Endothelial cell (in vitro differentiated cells): ENCODE measurements at places on chromosomes 5 and 9.

- H3K4me1 ChIP-seq: no peaks in the 10 kb centered on the region
- no peak for DNase-seq
- H3K36me3 ChIP-seq: no peaks in the 10 kb centered on the region
- H3K27me3 ChIP-seq: no peaks in the 10 kb centered on the region
- H3K4me3 ChIP-seq: no peak overlapping the region
- H3K27ac ChIP-seq: no peak overlapping the region
Observed at GRCh38 chr5:135690466-135690865, 111.7 kb upstream of the CXCL14 start.

GRCh38 chr5:174287761-174288160 lies 242.3 kb downstream of the NSG2 start:
- no peaks in the 10 kb centered on the region for H3K36me3 ChIP-seq
- H3K27me3 ChIP-seq: peaks cover 2% of the 10 kb centered on the region
- no peak overlapping the region for H3K27ac ChIP-seq
- no peak overlapping the region for H3K4me3 ChIP-seq

GRCh38 chr9:132409828-132410528 lies at the start of gene CFAP77:
Gene CFAP77 (plus strand): TSS chr9:132410211. CDS start chr9:132410272, 61 bp downstream.
- peak within 1 kb of the TSS; percentile 83 for H3K4me3 ChIP-seq
- peak; percentile 68 for DNase-seq
- peaks cover 32% of the 10 kb centered on the region for H3K4me1 ChIP-seq
- H3K27ac ChIP-seq: peak within 1 kb of the TSS; percentile 57
- H3K36me3 ChIP-seq: no peaks in the 10 kb centered on the region
- peaks cover 7% of the 10 kb centered on the region for H3K27me3 ChIP-seq

DNA sequence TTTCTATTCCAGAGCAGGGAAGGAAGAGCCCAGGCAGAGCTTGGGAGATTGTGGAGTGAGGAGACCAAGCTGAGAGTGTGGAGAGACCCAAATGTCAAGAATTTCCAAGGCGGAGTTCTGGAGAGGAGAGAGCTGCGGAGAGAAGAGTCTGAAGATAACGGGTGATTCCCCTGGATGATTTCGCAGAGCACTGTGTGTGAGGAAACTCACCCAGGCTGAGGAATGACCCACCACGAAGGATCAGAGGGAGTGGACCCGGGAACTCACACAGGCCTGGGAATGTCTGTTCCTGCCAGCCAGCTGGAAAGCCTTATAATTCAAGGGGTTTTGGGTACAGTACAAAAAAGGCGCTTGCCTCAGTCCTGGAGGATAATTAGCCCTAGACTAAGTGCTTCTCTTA lies 94.2 kb downstream of the WNK2 start:
- H3K36me3 ChIP-seq: no peaks in the 10 kb centered on the region
- no peak overlapping the region for H3K4me3 ChIP-seq
- no peaks in the 10 kb centered on the region for H3K4me1 ChIP-seq

DNA sequence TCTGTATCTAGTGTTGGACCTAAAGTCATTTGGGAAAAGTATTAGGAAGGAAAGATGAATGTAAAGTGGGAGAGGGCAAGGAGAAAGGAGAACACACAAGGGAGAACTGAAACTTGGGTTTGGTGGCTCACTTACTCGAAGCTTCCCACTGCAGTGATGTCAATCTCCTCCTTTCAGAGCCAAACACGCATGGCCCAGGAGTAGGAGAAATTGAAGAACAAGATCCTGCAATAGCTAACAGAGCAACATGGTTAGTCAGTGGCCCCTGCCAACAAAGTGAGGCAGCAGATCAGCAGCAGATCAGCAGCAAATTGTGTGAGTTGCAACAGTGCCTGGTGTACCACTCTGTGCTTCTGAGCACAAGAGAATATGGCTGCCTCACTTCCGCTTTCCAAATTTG lies 366.4 kb downstream of the PSAT1 start:
- H3K36me3 ChIP-seq: no peaks in the 10 kb centered on the region
- H3K4me3 ChIP-seq: no peak overlapping the region
- no peak for DNase-seq
- H3K4me1 ChIP-seq: no peaks in the 10 kb centered on the region
- H3K27ac ChIP-seq: no peak overlapping the region

- H3K27ac ChIP-seq: peak overlapping the region; percentile 42
- H3K4me1 ChIP-seq: peaks cover 81% of the 10 kb centered on the region
- no peak overlapping the region for H3K4me3 ChIP-seq
- no peak for DNase-seq
Observed at GRCh38 chr5:157559301-157559700, 16.3 kb downstream of the ADAM19 start.

DNA sequence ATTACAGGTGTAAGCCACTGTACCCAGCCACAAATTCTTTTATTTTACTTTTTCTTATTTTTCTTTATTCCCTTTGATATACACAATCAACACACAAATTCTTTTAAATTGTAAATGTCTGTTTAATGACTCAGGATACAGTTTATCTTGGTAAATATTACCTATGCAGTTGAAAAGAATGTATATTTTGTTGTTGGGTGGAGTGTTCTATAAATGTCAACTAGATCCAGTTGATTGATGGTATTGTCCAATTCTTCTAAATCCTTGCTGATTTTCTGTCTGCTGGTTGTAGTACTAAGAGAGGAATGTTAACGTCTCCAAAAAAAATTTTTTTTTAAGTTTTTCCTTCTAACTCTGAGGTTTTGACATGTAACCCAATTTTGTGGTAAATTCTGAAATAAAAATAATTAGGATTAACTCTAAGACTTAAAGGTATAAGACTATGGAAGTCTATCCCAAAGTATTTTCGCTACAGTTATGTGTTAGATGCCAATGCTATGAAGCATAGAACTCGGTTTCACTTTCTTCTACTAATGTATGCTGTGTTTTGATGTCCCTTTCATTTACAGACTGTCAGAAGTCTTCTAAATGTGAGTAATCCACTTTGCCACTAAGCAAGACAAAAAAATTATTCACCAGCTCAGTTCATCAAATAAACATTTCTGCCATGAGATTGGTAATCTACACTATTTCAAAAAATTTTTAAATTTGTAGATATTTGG lies 720.2 kb upstream of the C9orf72 start:
- H3K27me3 ChIP-seq: no peaks in the 10 kb centered on the region
- H3K4me3 ChIP-seq: no peak overlapping the region
- DNase-seq: no peak
- H3K36me3 ChIP-seq: peaks cover 6% of the 10 kb centered on the region
- H3K4me1 ChIP-seq: peaks cover 4% of the 10 kb centered on the region
- H3K27ac ChIP-seq: no peak overlapping the region

- DNase-seq: no peak
- H3K4me1 ChIP-seq: no peaks in the 10 kb centered on the region
- no peaks in the 10 kb centered on the region for H3K36me3 ChIP-seq
- H3K27ac ChIP-seq: no peak overlapping the region
- H3K27me3 ChIP-seq: peaks cover 1% of the 10 kb centered on the region
- no peak overlapping the region for H3K4me3 ChIP-seq
Observed at GRCh38 chr5:88602584-88602983, 280.4 kb downstream of the MEF2C start.

DNA sequence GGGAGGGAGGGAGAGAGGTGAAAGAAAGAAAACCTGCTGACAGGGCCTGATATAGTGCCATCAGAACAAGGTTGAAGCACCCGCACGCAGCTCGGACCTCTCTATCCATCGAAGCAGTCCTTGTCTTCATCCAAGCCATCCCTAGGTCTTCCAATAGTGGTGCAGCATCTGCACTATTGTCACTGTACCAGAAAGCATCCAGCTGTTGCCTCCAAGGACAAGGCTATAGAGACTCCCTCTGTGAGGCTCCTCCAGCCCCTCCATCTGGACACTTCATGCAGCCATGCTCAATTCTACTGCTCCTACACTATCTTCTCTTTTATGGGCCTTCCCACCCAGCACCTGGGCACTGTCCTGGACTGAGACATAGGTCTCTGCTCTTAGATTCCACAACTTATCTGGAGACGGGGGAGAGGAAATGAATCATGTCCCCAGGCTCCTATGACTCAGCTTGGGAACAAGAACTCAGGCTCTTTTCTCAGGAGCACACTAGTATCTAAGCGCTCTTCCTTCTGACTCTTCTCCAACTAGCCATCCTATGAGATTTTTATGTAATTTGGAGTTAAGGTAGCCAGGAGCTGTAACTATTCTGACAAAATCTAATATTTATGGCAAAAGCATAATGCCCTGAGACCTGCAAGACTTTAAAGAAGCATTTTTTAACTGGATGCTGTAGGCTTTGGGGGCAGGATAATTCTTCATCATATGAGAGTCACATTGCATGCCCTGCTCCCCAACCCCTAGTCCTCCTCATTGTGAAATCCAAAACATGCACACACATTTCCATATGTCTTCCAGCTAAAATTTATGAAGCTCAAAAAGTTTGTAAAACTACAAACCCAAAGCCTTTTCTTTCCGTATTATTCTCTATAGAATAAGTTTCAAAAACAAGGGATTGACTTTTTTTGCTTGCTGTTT lies 446.8 kb downstream of the CCDC171 start:
- no peak overlapping the region for H3K27ac ChIP-seq
- no peaks in the 10 kb centered on the region for H3K27me3 ChIP-seq
- H3K4me3 ChIP-seq: no peak overlapping the region

GRCh38 chr5:102511666-102512065 lies 12.9 kb upstream of the SLCO6A1 start:
- DNase-seq: no peak
- H3K27me3 ChIP-seq: no peaks in the 10 kb centered on the region
- H3K36me3 ChIP-seq: no peaks in the 10 kb centered on the region
- no peaks in the 10 kb centered on the region for H3K4me1 ChIP-seq
- no peak overlapping the region for H3K27ac ChIP-seq

DNA sequence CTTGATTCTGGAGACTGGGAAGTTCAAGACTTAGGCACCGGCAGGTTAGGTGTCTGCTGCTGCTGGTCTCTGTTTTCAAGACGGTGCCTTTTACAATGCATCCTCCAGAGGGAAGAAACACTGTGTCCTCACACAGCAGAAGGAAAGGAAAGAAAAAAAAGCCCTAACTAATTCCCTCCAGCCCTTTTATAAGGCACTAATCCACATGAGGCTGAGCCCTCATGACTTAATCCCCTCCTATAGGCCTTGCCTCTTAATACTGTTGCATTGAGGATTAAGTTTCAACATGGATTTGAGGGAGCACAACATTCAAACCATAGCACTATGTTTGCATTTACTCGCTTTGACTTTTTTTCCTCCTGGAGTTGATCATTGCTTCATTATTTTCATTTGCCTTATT lies 585.9 kb downstream of the TLR4 start:
- no peak overlapping the region for H3K4me3 ChIP-seq
- peaks cover 2% of the 10 kb centered on the region for H3K27me3 ChIP-seq
- H3K27ac ChIP-seq: no peak overlapping the region
- DNase-seq: no peak
- H3K36me3 ChIP-seq: no peaks in the 10 kb centered on the region

DNA sequence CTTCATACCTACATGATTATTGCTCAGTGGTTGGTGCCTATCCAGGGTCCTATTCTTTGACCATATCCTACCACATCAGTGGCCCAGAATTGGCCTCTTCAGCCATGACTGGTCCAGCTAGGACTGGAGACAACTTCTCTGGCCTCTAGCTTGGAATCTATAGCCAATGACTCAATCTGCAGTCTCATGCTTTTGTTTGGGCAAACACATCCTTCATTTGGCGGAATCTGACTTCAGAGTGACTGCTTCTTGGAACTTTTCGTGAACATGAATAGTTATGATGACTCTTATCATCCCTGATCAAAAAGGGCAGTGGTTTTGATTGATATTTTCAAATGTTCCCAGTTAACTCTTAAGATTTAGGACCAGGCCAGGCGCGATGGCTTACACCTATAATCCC lies 134.1 kb downstream of the PAPPA start:
- H3K36me3 ChIP-seq: no peaks in the 10 kb centered on the region
- no peak overlapping the region for H3K4me3 ChIP-seq
- DNase-seq: no peak
- peaks cover 12% of the 10 kb centered on the region for H3K4me1 ChIP-seq
- H3K27ac ChIP-seq: no peak overlapping the region
- no peaks in the 10 kb centered on the region for H3K27me3 ChIP-seq

GRCh38 chr9:120933310-120934055 lies 6.9 kb upstream of the TRAF1 start:
- peaks cover 1% of the 10 kb centered on the region for H3K27me3 ChIP-seq
- no peak for DNase-seq
- H3K36me3 ChIP-seq: no peaks in the 10 kb centered on the region

DNA sequence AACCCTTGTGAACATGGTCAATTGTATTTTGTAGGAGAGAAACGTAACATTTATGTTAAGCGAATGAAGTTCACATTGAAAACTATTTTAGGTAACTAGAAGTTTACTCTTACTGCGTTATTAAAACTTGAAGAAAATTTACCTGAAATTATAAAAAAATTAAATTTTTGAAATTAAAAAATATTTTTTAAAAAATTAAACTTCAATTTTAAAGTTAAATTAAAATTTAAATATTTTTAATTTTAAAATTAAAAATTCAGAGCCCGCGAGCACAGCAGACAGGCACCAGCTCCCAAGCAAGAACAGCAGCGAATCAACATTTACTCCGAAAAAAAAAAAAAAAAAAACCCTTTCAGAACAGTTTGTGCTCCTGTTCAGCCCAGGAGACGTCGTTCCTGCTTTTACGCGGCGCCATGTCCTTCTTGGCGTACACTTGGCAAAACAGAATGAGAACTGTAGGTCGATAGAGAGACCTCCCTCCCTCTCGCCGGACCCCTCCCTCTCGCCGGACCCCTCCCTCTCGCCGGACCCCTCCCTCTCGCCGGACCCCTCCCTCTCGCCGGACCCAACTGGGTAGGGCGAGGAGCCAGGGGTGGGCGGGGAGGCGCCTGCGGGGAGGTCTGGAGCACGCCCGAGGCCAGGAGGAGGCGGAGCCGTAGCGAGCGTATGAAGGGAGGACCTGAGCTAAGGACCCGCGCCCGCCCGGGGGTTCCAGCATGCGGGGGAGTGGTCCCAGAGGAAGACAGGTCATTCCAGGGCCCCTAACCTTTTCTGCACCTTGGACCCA lies 235.8 kb downstream of the ROR2 start:
- H3K36me3 ChIP-seq: no peaks in the 10 kb centered on the region
- H3K27ac ChIP-seq: no peak overlapping the region
- no peaks in the 10 kb centered on the region for H3K4me1 ChIP-seq

DNA sequence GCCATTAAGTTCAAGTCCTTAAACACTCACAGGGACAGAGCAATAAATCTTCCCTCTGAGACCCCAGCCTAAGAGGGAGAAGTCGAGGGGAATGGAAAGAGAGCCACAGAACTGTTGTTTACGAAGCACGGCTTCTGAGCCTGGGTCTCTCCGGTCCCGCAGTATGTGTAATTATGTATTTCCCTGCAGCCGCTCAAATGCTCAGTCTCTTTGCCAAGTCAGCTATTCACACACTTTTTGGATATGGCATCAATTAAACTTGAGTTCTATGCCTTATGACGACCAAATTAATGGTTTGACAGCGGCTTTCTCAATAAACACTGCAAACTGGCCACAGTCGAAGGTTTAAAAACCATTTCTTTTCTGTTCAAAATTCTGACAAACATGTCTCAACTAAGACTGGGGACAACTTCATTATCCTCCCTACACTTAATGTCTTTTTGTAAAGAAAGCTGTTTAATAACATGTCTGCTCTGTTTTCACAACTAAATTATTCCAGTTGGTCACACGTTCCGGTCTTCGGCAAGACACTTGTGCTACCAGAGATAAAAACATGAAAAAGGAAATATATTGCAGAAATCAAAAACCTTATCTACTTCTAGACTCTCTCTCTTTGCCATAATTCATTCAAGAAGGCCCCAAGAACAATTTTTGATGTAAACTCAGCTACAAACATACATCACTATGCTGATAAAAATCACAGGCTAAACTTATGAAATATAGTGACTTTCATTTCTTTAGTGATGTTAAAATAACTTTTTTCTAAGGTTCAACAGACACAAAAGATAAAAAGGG lies 203.2 kb downstream of the GAPVD1 start:
- H3K4me1 ChIP-seq: no peaks in the 10 kb centered on the region
- H3K36me3 ChIP-seq: peaks cover 9% of the 10 kb centered on the region
- no peak overlapping the region for H3K27ac ChIP-seq
- DNase-seq: no peak
- H3K4me3 ChIP-seq: no peak overlapping the region
